ENCODE measurements at places on chromosomes 5 and 9.
A peak's percentile ranks its signal among the peaks of the same experiment; 100 is the strongest.

DNA sequence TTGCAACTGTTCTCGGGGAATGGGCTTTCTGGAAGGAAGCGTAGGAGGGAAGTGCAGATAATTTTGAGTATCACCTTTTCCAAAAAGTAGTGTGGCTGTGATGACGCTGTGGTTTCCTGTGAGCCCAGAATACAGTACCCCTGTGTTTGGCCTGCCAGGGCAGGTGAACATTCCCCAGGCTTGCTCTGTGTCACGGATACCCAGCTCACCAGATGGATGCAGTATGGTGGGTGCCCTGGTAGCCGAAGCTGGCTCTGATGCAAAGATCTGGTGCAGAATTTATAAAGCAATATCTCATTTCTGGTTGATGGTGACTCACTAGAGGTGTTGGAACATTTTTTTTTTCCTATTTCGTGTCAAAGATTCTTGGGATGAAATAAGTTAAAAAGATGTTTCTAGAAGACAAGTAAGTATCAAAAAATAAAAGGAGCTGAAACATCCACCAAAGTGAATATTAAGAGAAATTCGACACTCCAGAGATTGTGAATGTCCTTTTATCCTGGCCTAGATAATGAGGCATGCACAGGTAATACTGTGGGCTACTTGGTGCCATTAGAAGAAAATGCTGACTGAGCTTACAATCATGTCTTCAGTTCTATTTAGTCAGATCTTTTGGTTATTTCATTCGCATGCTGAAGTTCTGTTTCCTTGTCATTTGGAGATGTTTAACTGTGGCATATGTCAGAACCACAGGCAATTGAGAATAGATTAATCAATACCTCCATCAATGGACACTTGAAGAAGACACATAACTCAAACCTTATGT is 200.1 kb downstream of the GADD45G start:
- DNase-seq, result no peak

- no peak for DNase-seq
Observed at GRCh38 chr5:143212261-143212660, 191.2 kb downstream of the NR3C1 start.

- DNase-seq, result no peak
Observed at GRCh38 chr5:146451411-146451810, 4.3 kb downstream of the TCERG1 start.

DNA sequence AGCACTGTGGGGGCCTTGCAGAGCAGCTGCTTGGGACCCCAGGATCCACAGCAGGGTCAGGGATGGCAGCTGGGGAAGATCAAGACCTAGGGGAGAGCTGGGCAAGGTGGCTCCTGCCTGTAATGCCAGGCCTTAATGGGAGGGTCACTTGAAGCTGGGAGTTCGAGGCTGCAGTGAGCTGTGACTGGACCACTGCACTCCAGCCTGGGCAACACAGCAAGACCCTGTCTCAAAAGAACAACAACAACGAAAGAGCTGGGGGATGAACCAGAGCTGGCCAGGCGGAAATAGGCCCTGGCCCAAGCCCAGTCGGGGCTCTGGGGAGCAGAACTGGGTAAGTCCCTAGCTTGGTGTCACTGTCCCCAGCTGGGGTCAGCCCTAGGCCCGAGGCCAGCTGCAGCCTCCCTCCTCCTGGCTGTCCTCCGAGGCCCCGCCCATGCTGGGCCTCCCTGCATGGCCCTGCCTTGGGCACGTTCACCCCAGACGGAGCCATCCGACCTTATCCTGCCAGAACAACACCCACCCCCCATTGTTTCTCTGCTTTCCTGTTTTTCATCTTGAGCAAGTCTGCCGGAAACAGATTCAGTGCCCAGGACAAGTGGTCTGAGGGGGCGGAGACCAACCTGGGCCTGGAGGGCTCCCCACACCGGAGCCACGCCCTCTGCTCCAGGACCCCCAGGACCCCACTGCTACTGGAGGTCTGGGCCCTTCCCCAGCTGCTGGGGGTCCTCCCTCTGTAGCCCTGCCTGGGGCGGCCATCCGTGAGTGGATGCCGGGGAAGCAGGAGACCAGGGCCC is 1.9 kb downstream of the DIPK1B start:
- no peak for DNase-seq

GRCh38 chr5:107012371-107012770 is 658.4 kb downstream of the EFNA5 start:
- DNase-seq, result no peak

DNA sequence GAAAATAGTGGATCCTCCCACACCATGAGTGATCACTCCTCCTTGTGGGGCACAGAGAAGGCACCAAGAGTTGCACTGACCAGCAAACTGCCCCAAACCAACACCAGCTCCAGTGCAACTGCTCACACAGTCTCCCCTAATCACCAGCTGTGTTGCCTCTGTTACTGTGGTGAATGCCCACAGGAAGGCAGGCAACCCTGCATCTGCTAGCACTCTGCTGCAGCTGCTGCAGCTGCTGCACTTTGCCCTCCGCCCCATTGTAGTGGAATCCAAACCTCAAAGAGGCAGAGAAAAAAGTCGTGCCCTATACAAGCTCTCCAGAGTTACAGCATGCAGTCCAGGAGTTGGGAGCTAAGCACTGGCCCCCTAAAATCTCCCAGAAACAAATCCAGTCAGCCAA is 339.6 kb downstream of the TRIM36 start:
- DNase-seq, result no peak

DNA sequence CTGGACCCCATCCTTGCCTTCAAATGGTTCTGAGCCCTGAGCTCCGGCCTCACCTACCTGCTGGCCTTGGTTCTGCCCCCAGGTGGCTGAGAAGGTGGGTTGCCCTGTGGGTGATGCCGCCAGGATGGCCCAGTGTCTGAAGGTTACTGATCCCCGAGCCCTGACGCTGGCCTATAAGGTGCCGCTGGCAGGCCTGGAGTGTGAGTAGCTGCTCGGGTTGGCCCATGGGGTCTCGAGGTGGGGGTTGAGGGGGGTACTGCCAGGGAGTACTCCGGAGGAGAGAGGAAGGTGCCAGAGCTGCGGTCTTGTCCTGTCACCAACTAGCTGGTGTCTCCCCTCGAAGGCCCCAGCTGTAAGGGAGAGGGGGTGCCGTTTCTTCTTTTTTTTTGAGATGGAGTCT is 5.2 kb downstream of the CEL start:
- DNase-seq, result no peak

DNA sequence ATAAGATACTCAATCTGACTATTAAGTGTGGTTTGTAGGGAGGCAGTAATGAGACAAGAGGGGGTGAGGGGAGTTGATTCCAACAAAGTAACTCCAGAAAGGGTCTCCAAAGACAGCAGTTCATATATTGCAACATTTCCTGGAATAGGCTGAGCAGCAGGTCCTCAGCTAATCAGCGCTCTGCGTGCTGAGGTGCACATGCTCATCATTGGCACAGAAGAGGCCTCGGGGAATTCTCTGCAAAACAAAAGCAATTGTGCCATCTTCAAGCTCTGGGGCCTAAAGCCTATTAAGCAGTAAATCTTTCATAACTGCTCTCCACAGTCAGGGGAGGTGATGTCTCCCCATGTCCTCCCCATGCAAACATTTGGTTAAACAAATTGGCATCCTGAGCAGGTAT is 357.3 kb downstream of the SPOCK1 start:
- no peak for DNase-seq

DNA sequence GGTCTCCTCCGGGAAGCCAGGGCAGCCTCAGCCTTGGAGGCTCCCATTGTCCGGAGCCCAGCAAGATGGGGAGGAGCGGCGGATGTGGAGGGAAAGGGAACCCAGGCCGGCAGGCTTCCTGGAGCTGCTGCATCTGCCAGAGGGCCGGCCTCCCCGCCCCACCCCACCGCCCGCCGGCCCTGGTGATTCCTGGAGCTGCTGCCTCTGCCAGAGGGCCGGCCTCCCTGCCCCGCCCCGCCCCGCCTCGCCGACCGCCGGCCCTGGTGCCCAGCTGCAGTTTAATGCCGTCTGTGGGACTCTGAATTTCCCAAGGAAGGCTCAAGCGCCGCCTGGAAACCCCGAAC is 31.6 kb downstream of the EXD3 start:
- no peak for DNase-seq

- no peak for DNase-seq
Observed at GRCh38 chr5:114223866-114224265, 138.0 kb upstream of the KCNN2 start.

DNA sequence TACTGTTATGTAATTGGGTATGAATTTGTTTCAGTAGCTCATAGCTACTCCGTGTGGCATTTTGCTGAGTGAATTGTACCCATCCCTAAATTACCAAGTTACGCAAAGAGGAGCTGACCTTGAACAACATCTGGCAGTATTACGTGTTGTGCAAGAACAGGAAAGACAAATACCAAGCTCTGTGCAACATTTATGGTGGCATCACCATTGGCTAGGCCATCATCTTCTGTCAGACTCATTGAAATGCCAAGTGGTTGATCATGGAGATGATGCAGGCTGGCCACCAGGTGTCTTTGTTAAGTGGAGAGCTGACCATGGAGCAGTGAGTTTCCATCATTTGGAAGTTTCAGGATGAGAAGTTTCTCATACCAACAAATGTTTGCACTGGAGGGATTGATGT is 15.0 kb downstream of the ZSWIM6 start:
- DNase-seq, result no peak

DNA sequence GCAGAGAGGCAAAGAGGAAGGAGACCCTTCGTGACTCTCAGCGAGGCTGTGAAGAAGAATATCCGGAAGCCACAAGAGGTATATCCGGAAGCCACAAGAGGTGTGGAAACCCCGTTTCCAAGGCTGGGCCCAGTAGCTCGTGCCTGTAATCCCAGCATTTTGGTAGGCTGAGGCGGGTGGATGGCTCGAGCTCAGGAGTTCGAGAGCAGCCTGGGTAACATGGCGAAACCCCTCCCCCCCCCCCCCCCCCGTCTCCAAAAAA is 612 bp upstream of the BBLN start:
- no peak for DNase-seq

GRCh38 chr9:19409401-19410194 is 789 bp downstream of the ACER2 start:
- DNase-seq, result peak; percentile 2

DNA sequence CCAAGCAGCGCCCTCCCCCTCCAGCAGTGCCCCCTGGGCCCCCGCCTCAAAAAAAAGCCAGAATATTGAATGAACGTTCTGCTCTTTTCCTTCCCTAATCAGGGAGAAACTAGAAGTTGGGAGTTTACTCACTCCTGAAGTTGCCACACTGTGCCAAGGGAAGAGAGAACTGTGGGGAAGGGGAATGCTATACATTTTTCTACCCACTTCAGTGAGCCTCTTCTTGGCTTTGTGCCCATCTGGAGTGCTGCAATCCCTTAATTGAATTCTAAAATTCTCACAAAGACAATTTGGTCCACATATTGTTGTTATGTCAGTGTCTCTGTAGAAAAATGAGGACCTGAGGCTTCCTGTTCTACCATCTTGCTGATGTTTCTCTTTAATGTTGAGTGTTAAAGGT is 443.7 kb downstream of the DIRAS2 start:
- DNase-seq, result no peak

DNA sequence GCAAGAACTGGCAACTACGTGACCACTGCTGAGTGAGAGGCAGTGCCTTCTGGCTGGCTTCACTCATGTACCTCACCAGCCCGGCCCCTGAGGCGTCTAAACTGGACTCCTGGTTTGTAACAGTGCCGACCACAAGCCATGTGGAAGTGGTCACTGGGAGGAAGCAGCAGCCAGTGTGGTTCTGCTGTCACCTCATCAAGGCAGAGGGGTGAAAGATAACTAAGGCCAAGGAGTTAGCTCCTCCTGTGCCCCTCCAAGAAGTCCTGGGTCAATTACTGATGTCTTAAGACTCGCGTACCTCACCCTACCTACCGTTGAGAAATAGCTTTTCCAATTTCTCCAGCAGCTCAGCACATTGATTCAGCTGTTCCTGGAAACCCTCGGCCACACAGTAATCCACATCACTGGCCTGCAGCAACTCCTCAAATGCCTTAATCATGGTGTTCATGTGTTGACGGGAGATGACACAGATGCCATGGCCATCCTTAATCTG is 142.9 kb downstream of the CDK5RAP2 start:
- DNase-seq, result no peak

GRCh38 chr5:153447534-153447933 is 42.9 kb upstream of the GRIA1 start:
- DNase-seq, result no peak

GRCh38 chr9:75930190-75930589 is 39.7 kb downstream of the PCSK5 start:
- no peak for DNase-seq

DNA sequence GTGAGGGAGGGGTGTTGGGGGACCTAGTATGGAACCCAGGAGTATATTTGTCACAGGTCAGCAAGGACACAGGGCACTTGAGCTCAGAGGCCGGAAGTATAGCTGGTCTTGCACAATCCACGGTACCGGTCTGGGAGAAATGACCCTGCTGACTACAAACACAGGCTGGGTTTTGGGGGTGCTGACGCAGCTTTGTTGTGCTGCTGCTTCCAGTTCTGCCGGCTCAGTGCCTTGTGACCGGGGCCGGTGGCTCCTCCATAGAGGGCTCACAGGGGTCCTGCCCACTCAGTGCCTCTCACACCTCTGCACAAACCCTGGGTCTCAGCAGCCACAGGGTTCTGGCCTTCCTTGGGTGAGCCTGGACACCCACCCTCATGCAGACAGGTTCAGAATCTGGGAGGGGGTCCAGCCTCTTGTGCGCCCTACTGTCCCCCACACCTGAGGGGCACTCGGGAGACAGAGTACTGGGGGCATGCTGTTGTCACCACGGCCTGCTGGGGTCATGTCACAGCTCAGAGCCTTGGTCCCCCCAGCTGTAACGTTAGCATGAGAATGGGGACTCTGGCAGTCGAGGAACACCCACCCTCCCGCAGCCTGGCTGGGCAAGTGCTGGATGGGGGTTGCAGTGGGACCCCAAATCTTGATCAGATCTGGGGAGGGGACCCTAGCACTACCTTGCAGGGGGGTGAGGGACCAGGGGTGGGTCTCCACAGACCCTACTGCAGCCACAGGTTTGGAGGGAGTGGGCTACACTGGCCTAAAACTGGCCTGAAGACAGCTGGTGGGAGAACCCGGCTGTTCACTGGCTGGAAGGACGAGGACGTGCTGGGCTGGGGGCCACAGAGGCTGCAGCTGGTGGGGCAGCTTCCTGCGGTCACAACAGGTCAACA is 17.7 kb downstream of the NINJ1 start:
- DNase-seq, result no peak

GRCh38 chr5:61182449-61182848 is 20.2 kb upstream of the SMIM15 start:
- DNase-seq, result no peak

DNA sequence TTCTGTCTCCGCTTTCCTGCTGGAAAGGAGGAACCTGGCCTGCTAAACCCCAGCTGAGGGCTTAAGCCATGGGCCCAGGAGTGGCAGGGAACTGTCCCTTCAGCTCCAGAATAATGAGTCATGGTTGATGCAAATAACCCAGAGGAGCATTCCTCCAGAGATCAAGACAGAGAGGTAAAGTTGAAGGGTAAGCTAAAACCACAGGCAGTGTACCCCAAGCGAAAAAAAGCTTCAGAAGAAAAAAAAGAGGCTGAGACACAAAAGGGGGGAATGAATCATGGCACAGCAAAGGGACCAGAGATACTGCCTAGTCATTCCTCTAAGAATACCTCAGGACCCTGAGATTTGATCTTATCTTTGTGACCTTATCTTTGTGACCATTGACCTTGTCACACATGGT is 199.5 kb upstream of the TAS2R1 start:
- no peak for DNase-seq
